H9 (cell line): ENCODE measurements at places on chromosomes 1 and 21. TPM values are rescaled to one million over a fixed set of nuclear protein-coding genes. Genes with fewer than 3 reads are reported as not detected.

CEP170 gene
- 97.7 and 99.2 TPM in 2 replicates for total RNA-seq

GRCh38 chr1:234960722-234961455 is 167.7 kb downstream of the TOMM20 start:
- H3K36me3 ChIP-seq, result no peaks in the 10 kb centered on the region
- no peak overlapping the region for H3K4me3 ChIP-seq
- H3K4me1 ChIP-seq, result peaks cover 3% of the 10 kb centered on the region; the same call in 1 of the 2 replicates
- no peak for DNase-seq
- H3K27ac ChIP-seq, result no peak overlapping the region

- DNase-seq, result no peak
- peaks cover 4% of the 10 kb centered on the region; the same call in 1 of the 2 replicates for H3K27me3 ChIP-seq
- no peak overlapping the region for H3K27ac ChIP-seq
Measured at GRCh38 chr1:165376811-165377311, 20.3 kb upstream of the LMX1A start.

DNA sequence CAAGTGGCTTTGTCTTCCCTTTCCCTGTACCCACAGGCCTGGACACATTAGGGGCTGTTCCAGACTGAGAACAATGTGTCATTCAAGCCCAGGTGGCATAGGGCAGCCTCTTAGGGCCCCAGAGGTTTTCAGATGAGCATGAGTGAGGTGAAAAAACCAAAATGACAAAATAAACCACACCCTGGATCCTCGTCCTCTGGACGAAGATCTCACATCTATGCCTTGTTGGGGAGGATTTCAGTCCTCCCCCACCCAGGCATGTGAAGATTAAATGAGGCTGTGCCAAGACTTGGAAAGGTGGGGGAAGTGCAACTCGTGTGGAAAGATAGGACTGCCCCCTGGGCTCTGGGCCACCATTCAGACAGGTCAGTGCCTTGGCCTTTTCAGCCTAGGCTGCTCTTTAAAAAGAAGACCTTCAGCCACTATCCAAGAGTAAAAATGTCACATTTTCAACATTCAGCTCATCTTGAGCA is 32.8 kb upstream of the IL19 start:
- no peak overlapping the region for H3K27ac ChIP-seq
- H3K4me1 ChIP-seq, result peaks cover 2% of the 10 kb centered on the region; the same call in 1 of the 2 replicates
- peaks cover 4% of the 10 kb centered on the region for H3K36me3 ChIP-seq
- no peak overlapping the region for H3K4me3 ChIP-seq
- no peaks in the 10 kb centered on the region for H3K27me3 ChIP-seq
- DNase-seq, result no peak
